ENCODE measurements at places on chromosomes 12 and 14.

DNA sequence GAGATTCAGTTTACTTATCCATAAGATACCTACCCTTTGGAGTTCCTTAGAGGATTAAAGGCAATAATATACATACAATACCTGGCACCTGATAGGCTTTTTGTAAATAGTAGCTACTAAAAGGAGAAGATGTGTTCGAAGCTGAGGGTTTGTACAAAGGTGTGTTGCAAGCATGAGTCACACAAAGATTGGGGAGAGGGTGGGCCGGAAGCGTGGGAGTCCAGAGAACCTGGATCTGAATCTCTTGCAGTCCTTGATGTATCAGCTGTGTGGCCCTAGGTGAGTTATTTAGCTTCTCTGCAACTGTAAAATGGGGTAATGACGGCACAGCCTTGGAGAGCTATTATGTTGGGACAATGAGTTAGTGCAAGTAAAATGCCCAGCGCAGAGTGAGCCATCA lies 61.6 kb upstream of the PSMC1 start:
- no peak for DNase-seq

DNA sequence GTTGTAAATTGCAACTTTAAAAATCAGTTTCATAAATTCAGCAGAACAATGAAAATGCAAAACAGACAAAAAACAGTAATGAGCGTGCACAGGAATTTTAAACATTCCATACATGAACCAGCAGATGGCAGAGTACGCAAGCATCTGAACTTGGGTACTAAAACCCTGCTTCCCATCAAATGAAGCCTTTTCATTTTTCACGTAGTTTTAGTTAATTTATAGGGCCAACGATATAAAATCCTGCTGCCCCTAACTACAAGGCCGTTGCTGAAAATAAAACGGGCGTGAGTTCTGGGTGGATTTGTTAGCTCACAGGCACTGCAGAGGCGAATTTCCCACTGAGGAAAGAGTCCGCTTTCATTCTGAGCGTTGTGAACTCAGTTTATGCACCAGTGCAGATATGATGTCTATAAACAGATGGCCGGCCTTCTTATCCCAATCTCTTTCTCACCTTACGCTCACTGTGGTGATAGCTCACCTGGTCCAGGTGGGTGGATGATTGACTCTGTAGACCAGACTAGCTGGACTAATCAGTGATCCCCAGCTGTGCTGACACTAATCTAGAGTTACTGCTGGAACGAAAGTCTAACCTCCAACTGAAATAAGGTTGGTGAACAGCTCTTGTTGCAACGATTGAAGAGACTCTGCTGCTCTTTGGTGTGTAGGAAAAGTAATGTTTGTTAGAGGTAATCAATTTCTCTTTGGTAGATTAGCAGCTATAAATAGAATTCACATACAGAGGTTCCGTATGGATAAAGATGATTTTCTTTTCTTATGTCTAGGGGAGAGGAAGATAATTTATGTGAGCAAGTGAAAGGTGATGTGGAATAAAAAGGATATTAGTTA lies 89.2 kb downstream of the PDZRN4 start:
- peak; percentile 28 for DNase-seq

- no peak for DNase-seq
Observed at GRCh38 chr14:93027810-93028723, 87.7 kb downstream of the ITPK1 start.

GRCh38 chr14:103910262-103910935 lies 17.9 kb upstream of the TDRD9 start:
- DNase-seq = peak; percentile 64
